ENCODE measurements at places on chromosomes 11 and 22. TPM values are rescaled to one million over a fixed set of nuclear protein-coding genes. Genes with fewer than 3 reads are reported as not detected.

Gene TSPAN32
- not detected for total RNA-seq

Gene PAMR1
- 3.5 TPM for total RNA-seq

Gene OOSP4A
- not detected for total RNA-seq

Gene RIMBP3C
- total RNA-seq: 0.18 TPM

DNA sequence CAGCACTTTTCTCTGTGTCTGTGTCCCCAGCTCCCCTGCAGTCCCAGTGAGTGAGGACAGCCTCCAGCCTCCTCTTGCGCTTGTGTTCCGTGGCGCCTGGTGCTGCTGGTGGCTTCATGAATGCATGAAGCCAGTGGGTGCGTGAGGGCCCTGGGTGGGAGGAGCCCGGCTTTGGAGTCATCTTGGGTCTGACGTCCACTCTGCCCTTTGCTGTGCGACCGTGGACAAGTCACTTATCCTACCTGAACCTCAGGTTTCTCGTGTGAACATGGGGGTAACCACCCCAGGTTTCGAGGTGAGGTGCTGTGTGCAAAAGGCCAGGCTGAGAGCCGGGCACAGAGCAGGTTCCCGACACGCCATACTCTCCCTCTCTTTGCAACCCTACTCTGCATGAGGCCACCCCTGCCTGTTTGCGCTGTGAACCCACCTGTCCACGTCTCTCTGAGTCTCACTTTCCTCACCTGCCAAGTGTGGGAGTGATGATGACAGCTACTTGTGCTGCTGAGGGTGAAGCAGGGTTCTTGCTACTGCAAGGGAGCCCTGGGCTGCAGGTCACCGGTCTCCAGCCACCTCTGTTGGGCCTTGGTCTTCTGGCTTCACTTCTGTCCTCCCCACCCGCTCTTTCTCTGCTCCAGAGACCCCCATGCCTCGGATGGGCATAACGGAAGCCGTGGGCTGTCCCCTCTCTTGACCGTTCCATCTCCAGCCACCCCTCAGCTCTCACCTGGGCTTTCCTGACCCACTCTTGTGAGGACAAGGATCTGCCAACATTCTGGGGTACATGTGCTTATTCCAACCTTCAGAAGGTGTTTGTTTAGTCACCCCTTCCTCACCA is 537.6 kb downstream of the TBC1D22A start:
- no peaks in the 10 kb centered on the region for H3K4me1 ChIP-seq
- H3K4me3 ChIP-seq: no peak overlapping the region
- H3K27me3 ChIP-seq: no peaks in the 10 kb centered on the region
- no peak overlapping the region for H3K27ac ChIP-seq

- no peak overlapping the region for H3K4me3 ChIP-seq
- peaks cover 42% of the 10 kb centered on the region for H3K36me3 ChIP-seq
- H3K4me1 ChIP-seq: no peaks in the 10 kb centered on the region
- DNase-seq: no peak
- no peaks in the 10 kb centered on the region for H3K27me3 ChIP-seq
- H3K27ac ChIP-seq: no peak overlapping the region
Observed at GRCh38 chr11:73398132-73398526, 21.9 kb downstream of the RELT start.

- H3K27ac ChIP-seq: no peak overlapping the region
- H3K4me3 ChIP-seq: no peak overlapping the region
- H3K36me3 ChIP-seq: no peaks in the 10 kb centered on the region
- DNase-seq: no peak
Observed at GRCh38 chr11:18986744-18987143, 47.5 kb upstream of the MRGPRX1 start.

DNA sequence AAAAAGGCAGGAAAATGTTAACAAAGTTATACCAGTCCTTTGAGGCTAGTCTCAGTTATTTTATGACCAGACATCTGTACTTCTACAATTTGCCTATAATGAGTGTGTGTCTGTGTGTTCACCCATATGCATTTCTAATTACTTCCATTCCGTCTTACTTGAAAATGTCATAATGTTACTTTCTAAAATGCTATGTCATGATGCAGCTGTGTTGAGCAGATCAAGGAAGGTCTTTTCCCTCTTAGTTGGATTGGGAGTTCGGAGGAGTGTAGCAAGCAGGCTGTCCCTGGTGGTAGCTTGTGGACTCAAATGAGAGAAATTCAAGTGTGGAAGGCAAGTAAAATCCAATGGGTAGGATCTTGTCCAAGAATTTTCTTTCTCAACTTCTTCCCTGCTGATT is 3.0 kb downstream of the SNX19 start:
- DNase-seq: no peak
- no peaks in the 10 kb centered on the region for H3K27me3 ChIP-seq
- H3K36me3 ChIP-seq: peaks cover 64% of the 10 kb centered on the region
- peaks cover 57% of the 10 kb centered on the region for H3K4me1 ChIP-seq
- H3K27ac ChIP-seq: no peak overlapping the region
- H3K4me3 ChIP-seq: no peak overlapping the region

DNA sequence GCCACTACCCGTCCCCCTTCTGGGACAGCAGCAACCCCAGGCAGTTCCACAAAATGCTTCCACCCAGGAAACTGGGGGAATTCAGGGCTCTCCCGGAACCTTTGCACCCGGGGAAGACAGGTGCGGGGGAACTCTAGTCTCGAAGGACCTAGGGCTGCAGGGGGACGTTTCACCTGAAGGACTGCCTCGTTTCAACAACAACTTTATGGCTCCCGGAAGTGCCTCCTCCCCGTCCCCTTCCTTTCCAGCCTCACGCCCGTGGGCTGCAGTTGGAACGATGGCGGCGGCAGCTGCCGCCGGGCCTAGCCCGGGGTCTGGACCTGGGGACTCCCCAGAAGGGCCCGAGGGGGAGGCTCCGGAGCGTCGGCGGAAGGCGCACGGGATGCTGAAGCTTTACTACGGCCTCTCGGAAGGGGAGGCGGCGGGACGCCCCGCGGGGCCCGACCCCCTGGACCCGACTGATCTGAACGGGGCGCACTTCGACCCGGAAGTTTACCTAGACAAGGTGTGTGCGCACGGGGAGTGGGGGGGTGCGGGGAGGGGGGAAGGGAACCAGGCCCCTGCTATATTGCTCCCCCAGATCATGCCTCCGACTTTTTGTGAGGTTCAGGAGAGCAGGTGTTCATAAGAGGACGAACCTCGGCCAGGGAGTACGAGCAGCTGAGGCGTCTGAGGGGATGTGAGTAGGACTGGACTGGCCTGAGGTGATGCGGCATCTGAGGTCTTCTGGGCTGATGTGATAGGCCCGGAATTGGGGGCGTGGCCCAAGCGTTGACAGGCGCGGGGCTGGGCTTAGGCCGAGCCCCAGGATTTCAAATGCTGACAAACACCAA is at the start of gene VPS51:
VPS51 (plus strand) TSS at position 241 of the 833 bp plus-strand sequence; CDS start at position 278, 37 bp downstream.
- no peaks in the 10 kb centered on the region for H3K27me3 ChIP-seq
- peak within 1 kb of the TSS; percentile 96 for H3K27ac ChIP-seq
- H3K36me3 ChIP-seq: peaks cover 19% of the 10 kb centered on the region
- peak within 1 kb of the TSS; percentile 80 for H3K4me3 ChIP-seq

GRCh38 chr11:114131461-114131864 is 72.0 kb downstream of the ZBTB16 start:
- no peak for DNase-seq
- H3K4me3 ChIP-seq: no peak overlapping the region
- H3K27me3 ChIP-seq: no peaks in the 10 kb centered on the region
- H3K4me1 ChIP-seq: peaks cover 100% of the 10 kb centered on the region
- H3K27ac ChIP-seq: peak overlapping the region; percentile 99

DNA sequence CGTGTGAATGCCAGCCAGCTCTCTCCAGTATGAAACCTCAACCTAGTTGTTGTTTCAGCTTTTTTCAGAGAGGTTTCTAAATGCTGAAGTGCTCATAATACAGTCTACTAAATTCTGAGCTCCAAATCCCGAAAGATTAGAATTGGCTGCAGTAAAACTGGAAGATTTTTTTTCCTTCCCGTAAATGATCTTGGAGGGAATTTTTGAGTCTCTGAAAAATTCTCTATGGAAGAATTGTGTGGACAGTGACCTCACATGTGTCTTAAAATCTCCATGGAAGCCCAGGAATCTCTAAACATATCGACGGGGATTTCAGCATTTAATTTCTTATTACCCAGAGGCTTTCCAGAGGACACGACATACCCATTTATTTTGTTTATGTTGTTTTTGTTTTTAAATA is 1499.2 kb downstream of the LRRC4C start:
- H3K4me1 ChIP-seq: no peaks in the 10 kb centered on the region
- H3K4me3 ChIP-seq: no peak overlapping the region
- H3K27me3 ChIP-seq: no peaks in the 10 kb centered on the region
- no peaks in the 10 kb centered on the region for H3K36me3 ChIP-seq

- H3K4me1 ChIP-seq: peaks cover 10% of the 10 kb centered on the region
- DNase-seq: no peak
- H3K27me3 ChIP-seq: no peaks in the 10 kb centered on the region
- no peak overlapping the region for H3K27ac ChIP-seq
- H3K4me3 ChIP-seq: no peak overlapping the region
Observed at GRCh38 chr11:62004473-62004872, 37.0 kb upstream of the FTH1 start.

GRCh38 chr11:108012139-108012725 is 3.5 kb downstream of the CUL5 start:
- H3K36me3 ChIP-seq: no peaks in the 10 kb centered on the region
- no peak overlapping the region for H3K4me3 ChIP-seq
- no peak overlapping the region for H3K27ac ChIP-seq
- no peaks in the 10 kb centered on the region for H3K27me3 ChIP-seq
- H3K4me1 ChIP-seq: peaks cover 80% of the 10 kb centered on the region
- no peak for DNase-seq

GRCh38 chr11:107006076-107006833 is 12.0 kb downstream of the GUCY1A2 start:
- no peak for DNase-seq
- no peak overlapping the region for H3K4me3 ChIP-seq
- H3K36me3 ChIP-seq: no peaks in the 10 kb centered on the region
- H3K27ac ChIP-seq: no peak overlapping the region

DNA sequence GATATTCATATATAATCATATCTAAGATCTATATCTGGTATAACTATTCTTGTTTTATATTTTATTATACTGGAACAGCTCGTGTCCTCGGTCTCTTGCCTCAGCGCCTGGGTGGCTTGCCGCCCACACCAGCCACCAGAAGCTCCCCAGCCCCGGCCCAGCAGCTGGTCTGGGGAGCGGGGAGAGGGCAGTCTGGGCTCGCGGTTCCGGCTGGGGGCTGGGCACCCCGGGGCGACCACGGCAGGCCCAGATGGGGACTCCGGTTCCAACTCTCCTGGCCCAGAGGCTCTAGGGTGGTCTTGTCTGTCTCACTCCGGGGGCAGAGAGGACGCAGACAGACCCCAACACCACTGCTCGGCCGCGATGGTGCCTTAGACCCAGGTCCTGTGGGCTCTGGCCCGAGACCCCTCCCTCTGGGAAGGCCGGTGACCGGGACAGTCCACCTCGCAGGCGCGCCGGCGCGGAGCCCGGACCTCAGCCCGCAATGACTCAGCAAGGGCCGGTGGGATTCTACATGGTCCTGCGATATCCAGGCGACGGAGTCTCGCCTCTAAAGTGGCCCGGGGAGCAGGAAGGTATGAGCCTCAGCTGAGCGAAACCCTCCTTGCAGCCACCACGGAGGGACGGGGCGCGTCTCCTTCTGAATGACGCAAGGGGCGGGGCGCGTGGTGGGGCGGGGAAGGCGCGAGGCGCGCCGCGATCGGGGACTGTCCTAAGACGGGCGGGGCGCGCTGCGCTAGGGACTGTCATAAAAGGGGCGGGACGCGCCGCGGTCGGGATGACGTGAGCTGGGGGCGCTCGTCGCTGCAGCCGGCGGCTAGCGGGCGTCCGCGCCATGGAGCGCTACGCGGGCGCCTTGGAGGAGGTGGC is at the start of gene DGCR6:
DGCR6 (plus strand) TSS at position 781 of the 870 bp plus-strand sequence; CDS start at position 836, 55 bp downstream.
- no peaks in the 10 kb centered on the region for H3K36me3 ChIP-seq
- no peak for DNase-seq
- no peak within 1 kb of the TSS for H3K27ac ChIP-seq
- H3K27me3 ChIP-seq: no peaks in the 10 kb centered on the region

DNA sequence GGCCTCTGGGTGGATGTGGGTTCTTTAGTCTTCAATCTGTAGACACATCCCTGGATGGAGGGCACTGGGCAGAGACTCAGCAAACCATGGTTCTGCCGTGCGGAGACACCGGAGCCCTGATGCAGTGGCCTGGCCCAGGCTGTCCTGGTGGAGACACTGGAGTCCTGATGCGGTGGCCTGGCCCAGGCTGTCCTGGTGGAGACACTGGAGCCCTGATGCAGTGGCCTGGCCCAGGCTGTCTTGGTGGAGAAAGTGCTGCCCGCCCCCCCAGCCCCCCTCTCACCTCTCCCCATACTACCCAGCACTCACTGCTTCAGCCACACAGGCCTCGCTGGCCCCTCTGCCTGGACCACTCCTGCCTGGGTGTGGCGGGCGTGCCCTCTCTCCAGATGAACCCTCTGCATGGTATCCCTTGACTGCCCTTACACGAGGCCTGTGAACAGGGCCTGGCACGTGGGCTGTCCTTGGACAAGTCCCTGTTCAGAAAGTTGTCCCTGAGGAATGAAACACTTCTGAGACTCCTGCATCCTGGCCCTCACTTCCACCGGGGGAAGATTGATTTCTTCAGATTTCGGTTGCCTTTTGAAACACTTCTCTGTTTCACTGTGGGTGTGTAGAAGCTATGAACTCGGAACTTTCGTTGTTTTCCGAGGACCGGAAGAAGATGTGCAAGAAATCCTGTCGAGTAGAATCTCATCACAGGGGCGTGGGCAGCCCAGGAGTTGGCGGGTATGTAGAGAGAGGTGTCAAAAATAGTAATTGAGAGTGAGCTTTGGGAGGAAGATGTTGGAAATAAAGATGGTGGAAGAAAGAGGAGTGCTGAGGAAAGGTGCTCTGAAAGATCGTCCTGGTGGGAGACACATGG is 26.2 kb downstream of the IGHMBP2 start:
- no peaks in the 10 kb centered on the region for H3K27me3 ChIP-seq
- H3K4me1 ChIP-seq: peaks cover 27% of the 10 kb centered on the region
- H3K36me3 ChIP-seq: peaks cover 41% of the 10 kb centered on the region
- no peak for DNase-seq
- H3K4me3 ChIP-seq: no peak overlapping the region

- no peaks in the 10 kb centered on the region for H3K36me3 ChIP-seq
- H3K27ac ChIP-seq: no peak overlapping the region
- H3K4me3 ChIP-seq: no peak overlapping the region
- no peak for DNase-seq
- H3K4me1 ChIP-seq: no peaks in the 10 kb centered on the region
Observed at GRCh38 chr22:30838111-30838510, 130.5 kb downstream of the MORC2 start.

- no peaks in the 10 kb centered on the region for H3K27me3 ChIP-seq
- H3K27ac ChIP-seq: no peak overlapping the region
- DNase-seq: no peak
- no peaks in the 10 kb centered on the region for H3K4me1 ChIP-seq
- H3K36me3 ChIP-seq: peaks cover 47% of the 10 kb centered on the region
- no peak overlapping the region for H3K4me3 ChIP-seq
Observed at GRCh38 chr22:23875801-23876200, 18.1 kb downstream of the SLC2A11 start.

DNA sequence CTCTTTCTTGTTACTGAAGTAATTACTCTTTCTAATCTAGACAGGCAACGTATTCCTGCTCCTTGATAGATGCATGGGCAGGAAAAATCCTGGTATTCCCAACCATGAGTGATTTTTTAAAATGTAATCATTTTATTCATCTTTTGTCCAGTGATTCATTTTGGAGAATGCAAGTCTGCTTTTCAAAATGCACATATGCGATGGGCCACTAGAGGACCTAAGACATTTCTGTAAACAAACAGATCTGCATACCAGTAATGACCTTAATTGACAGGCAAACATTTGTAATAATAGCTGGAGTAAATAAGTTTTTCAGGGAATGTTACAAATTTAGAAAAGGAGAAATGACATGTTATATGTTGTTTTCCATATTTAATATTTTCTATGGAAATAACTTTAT is 1167.6 kb downstream of the JRKL start:
- H3K4me1 ChIP-seq: no peaks in the 10 kb centered on the region
- H3K27ac ChIP-seq: no peak overlapping the region
- DNase-seq: no peak
- no peaks in the 10 kb centered on the region for H3K27me3 ChIP-seq
- no peaks in the 10 kb centered on the region for H3K36me3 ChIP-seq
- no peak overlapping the region for H3K4me3 ChIP-seq

Measured in stomach (tissue), 19 donors.